Activated CD4-positive, alpha-beta T cell treated with anti-CD3 and anti-CD28 coated beads, Interleukin-2, amount 50 U/mL, for 4 hours (primary cell): ENCODE measurements at places on chromosomes 7 and 10.
A peak's percentile ranks its signal among the peaks of the same experiment; 100 is the strongest.

- DNase-seq: no peak
Measured at GRCh38 chr10:30041196-30042105, 17.9 kb downstream of the JCAD start.

DNA sequence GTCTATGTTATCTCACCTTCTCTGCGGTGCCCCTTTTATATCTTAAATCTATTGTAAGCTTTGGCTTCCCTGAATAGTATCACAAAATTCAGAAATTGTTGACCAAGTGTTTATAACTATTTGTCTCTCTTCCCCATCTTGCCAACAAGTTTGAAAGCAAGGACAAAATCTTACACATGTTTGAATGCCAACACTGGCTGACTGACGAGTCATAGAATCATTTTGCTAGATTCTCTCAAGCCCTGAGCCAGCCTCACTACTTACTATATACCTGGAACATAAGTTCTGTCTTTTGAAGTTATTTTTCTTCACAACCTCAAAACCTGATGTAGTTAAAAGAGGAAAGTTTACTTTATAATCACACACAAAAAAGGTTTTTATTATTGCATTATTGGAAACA is 700.7 kb downstream of the PHTF2 start:
- no peak for DNase-seq

- DNase-seq: no peak
Measured at GRCh38 chr7:32774541-32774951, 117.0 kb downstream of the KBTBD2 start.

DNA sequence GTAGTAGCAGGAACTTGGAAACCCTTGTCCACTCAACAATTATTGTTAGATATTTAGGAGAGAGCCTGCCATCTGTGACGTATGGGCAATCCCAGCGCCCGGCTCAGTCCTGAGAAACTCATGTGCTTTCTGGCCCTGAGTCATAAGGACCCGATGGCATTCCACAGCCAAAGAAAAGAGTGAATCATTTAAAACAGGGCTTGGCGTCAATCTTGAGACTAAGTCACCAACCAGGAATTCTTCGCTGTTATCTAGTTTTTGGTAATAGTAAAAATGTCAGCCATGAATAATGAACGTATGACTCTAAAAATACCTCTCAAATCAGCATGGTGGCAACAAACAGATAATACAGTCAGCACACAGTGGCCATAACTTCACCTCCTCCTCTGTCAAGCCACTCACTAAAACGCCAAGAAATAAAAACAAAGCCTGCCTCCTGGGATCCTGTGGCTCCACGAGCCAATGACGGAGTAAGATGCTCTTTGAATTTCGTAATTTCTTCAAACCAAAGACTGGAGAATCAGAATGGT is 140.8 kb downstream of the ADAM12 start:
- no peak for DNase-seq

DNA sequence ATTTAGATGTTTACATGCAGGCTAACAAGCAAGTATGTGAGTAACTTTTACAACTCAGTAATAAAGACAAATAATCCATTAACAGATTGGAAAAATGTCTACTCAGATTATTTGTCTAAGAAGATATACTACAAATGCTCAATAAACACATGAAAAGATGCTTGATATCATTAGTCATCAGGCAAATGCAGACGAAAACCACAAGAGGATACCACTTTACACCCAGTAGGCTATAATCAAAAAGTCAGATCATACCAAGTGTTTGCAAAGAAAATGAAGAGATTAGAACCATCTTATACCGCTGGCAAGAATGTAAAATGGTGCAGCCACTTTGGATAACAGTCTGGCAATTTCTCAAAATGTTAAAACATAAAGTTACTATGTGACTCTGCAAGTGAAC is 84.1 kb downstream of the MALSU1 start:
- DNase-seq: no peak

GRCh38 chr10:119428789-119429188 is 113.7 kb downstream of the RGS10 start:
- DNase-seq: no peak

- DNase-seq: no peak
Measured at GRCh38 chr10:130371666-130372065, 235.5 kb downstream of the GLRX3 start.

DNA sequence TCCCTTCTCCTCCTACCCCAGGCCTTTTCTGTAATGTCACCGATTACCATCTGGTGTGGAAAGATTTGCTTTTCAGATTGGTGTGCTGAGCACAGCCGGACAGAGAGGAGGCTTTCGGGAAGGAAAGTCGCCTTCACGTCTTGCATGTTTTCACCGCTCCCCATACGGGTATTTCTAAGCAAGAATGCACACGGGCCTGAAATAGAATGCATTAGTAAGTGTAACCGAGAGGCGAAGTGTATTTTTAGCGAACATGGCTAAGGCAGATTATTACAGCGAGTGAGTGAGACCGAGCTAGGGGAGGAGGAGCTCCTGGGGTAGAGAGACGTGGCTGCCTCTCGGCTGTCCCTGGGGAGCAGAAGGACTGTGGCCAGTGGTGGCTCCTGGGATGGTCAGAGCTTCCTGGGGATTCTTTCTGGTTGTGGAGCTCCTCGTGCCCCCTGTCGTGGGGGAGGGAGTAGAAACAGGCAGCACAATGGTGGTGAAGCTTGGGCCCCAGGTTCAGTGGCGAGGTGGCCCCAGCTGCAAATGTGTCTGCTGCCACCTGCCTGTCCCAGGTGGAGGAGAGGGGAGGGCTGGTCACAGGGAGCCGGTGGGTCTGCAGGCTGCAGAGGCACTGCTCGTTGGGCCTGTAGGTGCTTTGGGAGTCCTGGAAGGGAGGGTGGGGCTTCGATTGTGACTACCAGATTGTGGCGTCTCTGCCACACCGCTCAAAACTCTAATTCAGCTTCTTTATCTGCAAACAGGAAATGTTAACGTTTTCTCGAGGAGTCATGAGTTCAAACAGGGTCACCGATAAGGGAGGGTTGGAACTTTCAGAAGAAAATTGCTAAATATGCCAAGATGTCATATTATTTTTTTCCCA is 135.8 kb downstream of the CAMK1D start:
- DNase-seq: peak; percentile 15

- DNase-seq: no peak
Measured at GRCh38 chr7:131529179-131529578, 27.2 kb downstream of the PODXL start.

- DNase-seq: no peak
Measured at GRCh38 chr10:78781251-78781913, 287.4 kb upstream of the ZMIZ1 start.

GRCh38 chr10:27356738-27357137 is 116.1 kb upstream of the ACBD5 start:
- no peak for DNase-seq

DNA sequence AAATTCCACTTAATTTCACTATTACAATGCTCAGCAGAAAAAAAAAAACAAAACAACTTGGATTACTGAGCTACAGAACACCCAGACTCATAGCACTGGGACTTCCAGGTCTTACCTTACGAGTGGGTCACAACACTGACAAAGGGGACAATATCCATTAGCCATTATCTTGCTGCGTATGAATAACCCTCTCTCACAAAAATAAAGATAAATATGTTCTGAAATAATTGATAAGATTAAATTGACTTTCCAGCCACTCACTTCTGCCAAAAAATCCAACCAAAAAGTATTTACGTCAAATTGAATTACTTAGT is 128.7 kb downstream of the PKD1L1 start:
- DNase-seq: no peak

DNA sequence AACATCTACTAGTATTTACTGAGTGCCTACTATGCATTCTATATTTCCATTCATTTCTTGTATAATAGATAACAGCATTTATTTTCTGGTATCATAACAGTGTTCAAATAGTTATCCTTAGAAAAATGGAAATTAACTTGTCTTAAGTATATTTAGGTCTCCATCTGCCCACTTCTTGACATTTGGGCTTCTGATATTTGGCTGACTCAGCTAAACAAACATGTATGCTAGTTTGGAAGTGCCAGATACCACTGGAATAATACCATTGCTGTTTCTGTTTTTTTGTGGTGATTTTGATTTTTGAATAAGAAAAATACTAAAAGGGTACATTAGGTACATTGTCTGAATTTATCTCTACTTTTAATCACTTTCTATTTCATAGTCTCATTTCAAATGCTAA is 169.2 kb downstream of the ST7 start:
- no peak for DNase-seq

GRCh38 chr7:22677680-22678079 is 49.3 kb upstream of the IL6 start:
- no peak for DNase-seq

DNA sequence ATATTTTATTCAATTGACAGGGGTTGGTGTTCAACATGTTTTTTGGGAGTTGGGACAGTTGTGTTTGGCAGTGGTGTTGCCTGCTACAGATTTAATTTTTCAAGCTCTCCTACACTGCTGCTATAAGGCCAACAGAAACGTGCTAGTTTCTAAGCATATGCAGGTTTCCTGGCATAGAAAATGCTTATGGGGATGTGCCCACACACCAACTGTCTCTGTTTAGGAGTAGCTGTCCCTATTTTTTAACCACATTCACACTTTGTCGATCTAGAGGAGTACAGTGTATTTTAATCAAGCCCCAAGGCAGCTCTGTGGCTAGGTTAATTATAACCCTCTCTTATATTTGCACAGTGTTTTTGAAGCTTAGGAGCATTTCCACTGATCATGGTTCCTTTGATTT is 28.6 kb downstream of the TMEM178B start:
- no peak for DNase-seq

DNA sequence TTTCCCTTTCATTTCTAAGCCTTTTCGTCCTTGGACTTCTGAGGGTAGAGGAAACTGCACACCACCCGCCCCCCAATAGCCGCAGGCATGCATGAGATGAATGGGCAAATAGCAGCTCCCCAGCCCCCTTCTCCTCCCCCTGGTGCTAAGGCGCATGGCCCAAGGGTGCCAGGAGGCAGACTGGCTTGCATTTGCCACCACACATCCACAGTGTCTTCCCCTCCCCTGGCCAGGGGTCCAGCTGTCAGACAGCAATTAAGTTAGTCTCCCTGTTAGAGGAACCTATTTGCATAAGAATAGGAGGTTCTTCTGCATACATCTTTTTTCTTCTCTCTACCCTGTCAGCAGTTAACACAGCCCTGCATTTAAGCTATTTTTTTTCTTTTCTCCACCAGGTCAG is 20.2 kb downstream of the TOMM7 start:
- no peak for DNase-seq

GRCh38 chr7:102463841-102464576 is 654 bp downstream of the ALKBH4 start:
- no peak for DNase-seq

- DNase-seq: no peak
Measured at GRCh38 chr7:37495574-37496184, 47.0 kb upstream of the ELMO1 start.

DNA sequence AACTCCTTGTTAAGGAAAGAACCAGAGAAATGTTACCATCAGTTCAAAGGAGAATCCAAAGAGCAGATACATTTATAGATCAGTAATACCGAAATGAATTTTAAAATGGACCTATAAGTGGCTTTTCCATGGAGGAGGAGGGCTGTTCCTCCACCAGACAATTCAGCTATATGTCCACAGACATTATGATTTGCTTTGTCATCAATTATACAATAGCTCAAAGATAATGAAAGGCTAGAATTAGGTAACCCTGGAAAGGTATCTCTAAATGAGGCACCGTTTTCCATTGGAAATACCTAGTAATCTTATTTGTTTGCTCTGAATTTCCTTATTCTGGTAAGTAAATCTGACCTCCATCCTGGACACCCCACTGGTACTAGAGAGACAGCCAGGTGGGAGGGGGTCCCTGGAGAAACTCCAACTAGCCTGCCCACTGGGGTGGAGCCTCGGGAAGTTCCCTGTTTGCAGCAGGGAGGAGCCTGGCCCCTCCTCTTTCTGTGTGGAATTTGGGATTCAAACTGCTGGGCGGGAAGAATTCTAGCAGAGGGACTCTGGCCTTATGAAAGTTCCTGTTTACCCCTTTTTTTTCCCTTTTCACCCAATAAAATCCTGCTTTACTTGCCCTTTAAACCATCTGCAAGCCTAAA is 218.0 kb downstream of the PHF14 start:
- DNase-seq: no peak

DNA sequence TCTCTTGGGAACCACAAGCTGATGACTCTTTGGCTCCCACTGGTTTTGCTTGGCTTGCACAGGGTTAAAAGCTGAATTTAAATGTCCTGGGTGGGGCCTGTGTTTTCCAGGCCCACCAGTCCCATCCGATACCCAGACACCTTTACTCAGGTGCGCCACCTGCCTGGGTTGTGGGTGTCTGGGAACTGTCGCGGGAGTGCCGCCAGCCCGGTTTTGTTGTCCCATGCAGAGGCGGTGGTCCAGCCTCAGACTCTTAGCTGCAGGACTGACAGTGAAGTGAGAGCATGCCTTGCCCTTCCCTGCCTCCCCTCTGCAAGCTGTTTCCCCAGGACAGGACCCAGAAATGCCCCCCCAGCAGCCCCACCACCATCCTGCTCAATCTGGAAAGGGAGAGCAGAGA is 255.6 kb upstream of the ZNF32 start:
- DNase-seq: no peak

DNA sequence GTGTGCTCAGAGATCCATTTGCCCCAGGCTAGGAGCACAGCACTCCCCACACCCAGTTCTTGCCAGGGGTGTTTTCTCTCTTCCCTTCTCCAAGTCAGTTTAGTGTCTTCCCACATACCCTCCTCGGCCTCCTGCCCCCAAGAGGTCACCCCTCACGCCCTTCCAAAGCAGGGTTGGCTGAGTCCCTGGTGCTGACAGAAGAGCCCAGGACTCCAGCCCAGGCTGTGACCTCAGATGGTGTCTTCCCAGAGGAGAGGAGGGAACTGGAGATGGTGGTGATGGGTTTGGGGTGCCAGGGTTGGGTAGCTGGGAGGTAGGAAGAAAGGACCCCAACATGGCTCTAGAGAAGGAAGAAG is 19.8 kb downstream of the ZNF775 start:
- no peak for DNase-seq

DNA sequence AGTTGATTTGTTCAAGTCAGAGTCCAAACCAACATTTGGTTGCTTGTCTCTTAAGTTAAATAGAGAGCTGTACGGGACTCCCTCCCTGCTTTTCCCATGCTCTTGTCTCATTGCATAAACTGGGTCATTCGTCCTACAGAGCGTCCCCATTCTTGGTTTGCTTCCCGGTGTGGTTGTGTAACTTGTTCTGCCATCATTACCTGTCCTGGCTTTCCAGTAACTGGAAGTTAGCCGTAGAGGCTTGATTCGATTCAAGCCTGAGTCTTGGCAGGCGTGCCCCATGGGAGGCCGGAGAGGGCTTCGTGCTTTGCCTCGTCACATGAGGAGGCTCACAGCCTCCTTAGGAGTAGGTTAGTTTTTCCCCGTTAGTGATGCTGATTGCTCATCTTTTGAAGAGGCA is 40.2 kb downstream of the FBH1 start:
- no peak for DNase-seq
